GM06990 (cell line): ENCODE measurements at places on chromosomes 12 and 14.
A peak's percentile ranks its signal among the peaks of the same experiment; 100 is the strongest.

DNA sequence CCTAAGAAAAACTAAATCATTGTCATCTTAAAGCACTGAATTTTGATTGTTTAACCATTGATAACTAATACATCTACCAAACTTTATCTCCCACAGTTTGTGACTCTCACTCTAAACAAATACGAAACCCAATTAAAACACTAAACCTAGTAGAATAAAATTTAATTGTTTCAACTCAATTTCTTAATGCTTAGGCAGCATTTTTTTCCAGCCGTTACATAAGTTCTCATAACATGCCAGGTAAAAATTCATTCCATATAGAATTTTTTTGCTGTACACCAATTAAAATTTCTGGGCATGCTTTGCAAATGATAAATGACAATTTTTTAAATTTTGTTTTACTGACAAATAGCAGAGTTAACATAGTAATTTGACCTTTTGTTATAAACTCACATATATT, 658.2 kb upstream of the FLRT2 start:
- DNase-seq, result no peak

- DNase-seq, result no peak
These were observed 680 bp downstream of the NECAP1 start for GRCh38 chr12:8082808-8083100.

DNA sequence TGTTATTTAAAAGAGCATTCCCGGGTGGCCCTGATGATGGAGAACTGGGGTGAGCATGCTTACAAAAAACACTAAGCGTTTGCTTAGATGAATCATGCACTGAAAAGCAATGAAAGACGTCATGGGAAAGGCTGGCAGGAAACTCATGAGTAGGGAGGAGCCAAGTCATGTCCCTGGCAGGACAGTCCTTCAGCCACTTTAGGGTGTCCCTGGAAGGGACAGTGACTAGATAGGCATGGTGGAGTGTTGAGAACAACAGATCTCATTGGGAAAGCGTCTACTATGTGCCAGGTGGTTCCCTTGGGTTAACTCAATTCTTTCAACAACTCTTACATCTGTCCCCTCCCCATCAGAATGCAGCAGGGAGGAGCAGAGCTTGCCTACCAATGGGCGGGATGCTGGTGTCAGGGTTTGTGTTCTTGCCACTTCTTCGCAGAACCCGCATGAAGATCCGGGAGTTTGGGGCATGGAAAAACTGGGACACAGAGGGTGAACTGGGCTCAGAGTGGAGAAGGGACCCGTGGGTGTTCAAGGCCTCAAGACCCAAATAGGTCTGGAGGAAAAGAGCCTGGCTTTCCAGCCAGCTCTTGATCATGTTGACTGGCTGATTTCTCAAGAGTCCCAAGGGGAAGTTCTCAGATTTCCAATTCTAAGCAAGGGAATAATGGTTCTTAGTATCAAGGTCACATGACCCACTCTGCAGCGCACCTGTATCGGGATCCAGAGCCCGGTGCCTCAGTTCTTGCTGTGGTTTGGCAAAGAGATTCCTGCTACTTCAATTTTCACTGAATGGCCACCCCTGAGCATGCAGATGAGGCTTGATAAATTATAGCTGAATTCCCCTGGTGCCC, 653.9 kb upstream of the TBX3 start:
- no peak for DNase-seq

- DNase-seq, result no peak
These were observed 9.7 kb downstream of the DCP1B start for GRCh38 chr12:1994429-1995143.

DNA sequence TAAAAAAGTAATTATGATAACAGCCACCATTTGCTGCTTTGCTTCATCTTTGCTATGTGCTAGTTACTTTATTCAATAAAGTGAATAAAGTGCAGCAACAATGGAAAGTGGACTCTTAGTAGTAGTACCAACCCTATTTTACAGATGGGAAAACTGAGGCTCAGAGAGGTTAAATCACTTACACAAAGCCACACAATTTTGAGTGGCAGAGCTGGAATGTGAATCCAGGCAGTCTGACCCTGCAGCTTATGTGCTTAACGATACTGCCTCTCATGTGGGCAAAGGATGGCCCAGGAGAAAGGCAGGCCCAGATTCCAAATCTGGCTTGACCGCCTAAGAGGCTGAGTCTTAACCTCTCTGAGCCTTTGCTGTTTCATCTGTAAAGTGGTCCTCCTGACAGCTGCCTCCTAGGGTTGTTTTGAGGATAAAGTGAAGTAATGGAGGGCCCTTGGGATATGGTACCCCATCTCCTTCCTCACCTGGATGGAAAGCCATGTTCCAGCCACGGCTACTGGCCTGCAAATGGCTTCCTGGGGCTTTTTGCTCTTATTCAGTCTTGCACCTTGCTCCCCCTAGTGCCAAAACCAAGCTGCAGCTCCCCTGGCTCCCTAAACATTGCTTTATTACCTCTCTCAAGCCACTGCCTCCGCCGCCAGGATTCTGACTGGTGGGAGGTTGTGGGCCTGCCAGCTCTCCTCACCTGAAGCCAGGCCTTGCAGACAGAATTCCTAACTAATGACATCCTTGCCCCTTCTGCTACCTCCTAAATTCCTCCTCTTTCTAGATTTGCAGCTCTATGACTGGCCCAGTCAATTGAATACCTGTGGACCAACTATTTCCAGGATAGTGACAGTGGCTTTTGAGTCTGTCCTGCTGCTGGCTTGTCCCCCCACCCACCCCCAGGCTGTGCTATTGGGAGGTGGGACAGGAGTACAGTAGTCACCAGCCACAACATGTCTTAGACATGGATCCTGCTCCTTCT, 283.3 kb upstream of the PWP1 start:
- DNase-seq, result no peak

GRCh38 chr12:76504606-76505005, 55.0 kb downstream of the OSBPL8 start:
- no peak for DNase-seq

DNA sequence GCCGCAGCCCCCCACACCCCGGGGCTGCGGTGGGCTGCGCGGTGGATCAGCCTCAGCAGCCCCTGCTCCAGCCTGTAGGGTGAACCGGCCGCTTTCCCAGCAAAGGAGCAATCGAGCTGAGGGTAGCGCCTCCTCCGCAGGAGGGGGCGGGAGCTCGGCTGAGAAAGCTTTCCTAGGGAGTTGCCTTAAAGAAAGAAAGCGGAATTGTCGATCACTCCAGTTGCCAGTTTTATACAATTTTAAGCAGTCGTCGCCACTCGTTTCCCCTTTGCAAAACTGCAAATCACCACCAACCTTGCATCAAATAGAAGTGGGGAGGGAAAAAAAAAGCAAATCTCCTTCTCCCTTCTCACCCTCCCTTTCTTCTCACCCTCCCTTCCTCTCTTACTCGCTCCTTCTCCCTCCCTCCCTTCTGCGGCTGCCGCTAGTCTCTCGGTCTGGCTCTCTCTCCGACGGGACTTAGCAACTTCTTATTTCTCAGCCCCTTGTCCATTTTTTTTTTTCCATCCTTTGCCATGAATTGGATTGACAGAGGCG, at the start of gene PDE3A:
TSS of gene PDE3A (plus strand) at position 424 of the 537 bp plus-strand sequence. CDS start 748 bp downstream, outside the sequence.
- peak; percentile 2 for DNase-seq

DNA sequence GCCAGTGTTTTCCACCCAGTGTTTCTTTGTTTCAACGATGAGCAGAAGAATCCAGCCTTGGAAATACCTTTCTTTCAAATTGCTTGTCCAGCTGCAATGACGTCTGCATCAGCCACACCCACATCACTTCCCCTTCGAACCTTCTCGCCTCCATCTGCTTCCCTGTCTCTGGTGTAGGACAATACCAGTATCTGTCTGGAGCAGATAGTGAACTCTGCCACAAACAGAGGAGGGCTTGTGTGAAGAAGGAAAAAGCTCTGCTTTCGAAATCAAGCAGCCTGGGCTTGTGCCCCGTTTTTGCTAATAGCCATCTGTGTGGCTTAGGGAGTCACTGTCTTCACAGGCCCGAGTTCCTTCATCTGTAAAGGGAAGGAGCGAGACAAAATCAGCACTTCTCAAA, 415.4 kb downstream of the ZFP36L1 start:
- DNase-seq, result no peak

GRCh38 chr12:22598141-22598762, 26.7 kb upstream of the ETNK1 start:
- no peak for DNase-seq

DNA sequence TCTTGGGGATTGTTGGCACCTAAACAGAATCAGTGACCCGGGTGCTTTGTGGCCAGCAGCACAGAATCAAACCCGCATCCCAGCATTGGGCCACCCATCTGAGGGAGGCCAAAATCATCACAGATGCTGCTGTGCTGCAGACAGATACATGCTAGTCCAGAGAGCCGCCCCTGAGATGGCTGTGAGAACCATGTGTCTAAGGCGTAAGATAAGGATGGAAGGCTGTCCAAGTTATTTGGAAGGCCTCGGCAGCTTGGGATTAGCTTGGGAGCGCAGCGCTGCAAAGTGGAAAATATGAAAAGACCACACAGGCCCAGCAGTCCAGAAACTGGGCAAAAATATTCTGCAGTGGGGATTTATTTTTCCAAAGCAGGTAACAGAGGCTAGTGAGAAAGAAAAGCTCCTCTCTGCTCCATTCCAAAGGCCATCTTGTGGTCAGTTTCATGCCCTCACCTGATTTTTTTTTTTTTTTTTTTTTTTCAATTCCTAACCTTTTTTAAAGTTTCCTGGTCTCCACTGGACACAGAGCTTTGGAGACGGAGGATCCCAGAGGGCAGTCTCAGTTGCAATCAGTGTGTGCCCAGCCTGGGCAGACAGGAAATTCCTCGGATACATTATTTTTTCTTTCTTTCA, 178.9 kb upstream of the BCL2L14 start:
- no peak for DNase-seq
